Lung (tissue), 17 donors: ENCODE measurements at places on chromosomes 12 and 14. TPM values are rescaled to one million over a fixed set of nuclear protein-coding genes. Genes with fewer than 3 reads are reported as not detected.

Gene HCAR1
- 0.37 TPM for polyA plus RNA-seq

DNA sequence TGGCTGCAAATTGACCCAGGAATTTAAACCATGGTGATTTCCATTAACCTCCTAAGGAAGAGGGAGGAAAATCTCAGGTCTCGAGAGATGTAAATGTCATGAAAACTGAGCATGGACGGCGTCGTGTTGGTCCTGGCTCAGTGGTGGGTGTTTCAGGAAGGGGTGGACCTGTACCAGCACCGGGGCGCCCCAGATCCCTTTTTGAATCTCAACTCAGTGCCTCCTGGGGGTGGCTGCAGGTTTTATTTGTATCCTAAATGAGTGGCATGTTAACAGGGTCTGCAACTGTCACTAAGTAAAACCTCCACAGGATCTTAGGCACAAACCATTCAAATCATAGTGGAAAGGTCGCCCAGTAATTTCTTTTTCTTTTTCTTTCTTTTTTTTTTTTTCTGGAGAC is 101.3 kb downstream of the ASCL4 start:
- DNase-seq = no peak

Gene HCAR2
- 31.4 TPM for polyA plus RNA-seq

Gene ARHGEF40
- 13.1 TPM for polyA plus RNA-seq

- DNase-seq = no peak
Measured at GRCh38 chr12:111788178-111788654, 21.5 kb downstream of the ALDH2 start.

DNA sequence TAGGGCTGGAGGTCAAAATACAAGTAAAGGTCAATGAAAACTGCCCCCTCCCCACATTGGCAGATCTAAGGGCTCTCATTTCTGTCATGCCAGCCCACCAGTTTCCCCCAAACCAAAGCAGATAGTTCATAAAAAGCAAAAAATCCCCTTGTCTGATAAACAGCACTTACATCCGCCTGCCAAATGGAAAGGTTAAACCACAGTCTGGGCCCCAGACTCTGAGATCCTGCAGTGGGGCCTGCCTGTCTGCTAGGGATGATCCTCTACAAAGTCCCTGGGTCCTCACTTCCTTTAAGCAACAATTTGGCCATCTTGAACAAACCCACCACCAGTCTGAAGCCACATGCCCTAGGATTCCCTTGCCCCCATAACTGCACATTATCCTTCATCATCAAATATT is 9.7 kb upstream of the RPS26 start:
- no peak for DNase-seq

GRCh38 chr12:121532503-121533393 is 48.1 kb downstream of the KDM2B start:
- peak; percentile 84 for DNase-seq

GRCh38 chr14:89455412-89455811 is 38.4 kb upstream of the FOXN3 start:
- peak; percentile 27 for DNase-seq

- DNase-seq = no peak
Measured at GRCh38 chr12:74598819-74599218, 61.2 kb downstream of the ATXN7L3B start.

Gene TRPV4
- polyA plus RNA-seq = 1.9 TPM

DNA sequence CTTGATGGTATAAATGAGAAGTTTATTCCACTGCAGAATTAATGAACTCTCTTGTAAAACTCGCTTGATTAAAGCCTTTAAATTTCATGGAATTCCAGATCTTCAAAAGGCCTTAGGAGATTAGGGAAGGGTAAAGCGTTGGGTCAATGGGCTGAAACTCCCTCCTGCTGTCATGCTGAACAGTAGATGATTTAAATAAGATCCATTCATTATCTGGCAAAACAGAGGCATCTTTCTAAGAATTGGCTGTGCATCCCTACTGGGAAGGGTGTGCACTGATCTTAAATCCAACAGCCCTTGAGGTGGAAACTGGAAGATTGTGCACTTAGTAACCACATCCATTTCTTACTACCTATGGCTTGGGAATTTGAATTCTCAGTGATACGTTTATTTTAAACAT is 56.0 kb downstream of the PLCZ1 start:
- DNase-seq = no peak

DNA sequence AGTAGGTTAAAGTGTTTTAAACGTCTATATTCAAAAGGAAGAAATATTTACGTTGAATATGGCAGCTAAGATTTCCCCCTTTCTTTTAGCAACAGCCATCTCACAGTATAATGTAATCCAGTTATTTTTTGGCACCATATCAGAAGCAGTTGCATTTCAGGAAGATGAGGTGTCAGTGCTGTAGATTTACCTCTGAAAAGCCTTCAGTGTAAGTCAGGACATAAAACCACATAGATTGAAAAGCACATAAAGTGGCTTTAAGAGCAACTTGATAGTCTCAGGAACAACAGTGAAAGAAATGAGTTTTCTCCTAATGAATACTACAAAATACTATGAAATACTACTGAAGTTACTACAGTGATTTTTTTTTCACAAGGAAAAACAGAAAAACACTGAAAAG is 6.9 kb downstream of the MLH3 start:
- peak; percentile 88 for DNase-seq

DNA sequence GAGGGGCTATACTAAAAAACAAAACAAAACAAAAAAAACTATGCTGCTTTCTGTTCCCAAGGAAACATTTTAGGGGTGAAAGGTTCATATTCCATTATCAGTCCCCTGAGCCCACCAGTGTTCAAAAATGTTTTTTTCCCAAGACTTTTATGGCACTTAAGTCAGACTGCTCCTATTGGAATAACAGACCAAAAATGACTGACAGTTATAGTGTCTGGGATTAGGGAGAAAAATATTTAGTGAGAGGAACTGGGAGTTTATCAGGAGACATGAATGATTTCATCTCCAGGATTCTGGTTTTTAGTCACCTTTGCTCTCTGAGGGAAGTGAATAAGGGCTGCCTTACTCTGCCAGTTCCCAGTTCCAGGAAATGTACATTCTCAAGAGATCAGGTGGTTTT is 68.0 kb downstream of the PDE3A start:
- no peak for DNase-seq

Gene TAS2R31
- polyA plus RNA-seq = 0.14 TPM

DNA sequence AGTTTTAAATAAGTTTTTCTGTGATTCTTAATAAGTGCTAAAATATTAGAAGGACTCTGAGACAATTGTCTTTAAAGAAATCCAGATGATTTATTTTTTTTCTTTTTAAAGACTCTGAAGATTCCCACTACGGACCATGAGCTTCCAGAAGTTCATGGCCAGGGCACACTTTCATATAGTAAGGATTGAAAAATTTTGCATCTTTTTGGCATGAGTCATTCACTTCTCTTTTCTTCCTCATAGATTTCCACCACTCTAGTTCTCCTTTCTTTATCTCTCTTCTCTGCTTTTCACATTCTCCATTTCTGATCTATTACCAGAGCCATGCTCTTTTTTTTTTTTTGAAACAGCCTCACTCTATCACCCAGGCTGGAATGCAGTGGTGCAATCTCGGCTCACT is 385.8 kb downstream of the FLRT2 start:
- DNase-seq = no peak

Gene GPR137C
- 0.26 TPM for polyA plus RNA-seq

DNA sequence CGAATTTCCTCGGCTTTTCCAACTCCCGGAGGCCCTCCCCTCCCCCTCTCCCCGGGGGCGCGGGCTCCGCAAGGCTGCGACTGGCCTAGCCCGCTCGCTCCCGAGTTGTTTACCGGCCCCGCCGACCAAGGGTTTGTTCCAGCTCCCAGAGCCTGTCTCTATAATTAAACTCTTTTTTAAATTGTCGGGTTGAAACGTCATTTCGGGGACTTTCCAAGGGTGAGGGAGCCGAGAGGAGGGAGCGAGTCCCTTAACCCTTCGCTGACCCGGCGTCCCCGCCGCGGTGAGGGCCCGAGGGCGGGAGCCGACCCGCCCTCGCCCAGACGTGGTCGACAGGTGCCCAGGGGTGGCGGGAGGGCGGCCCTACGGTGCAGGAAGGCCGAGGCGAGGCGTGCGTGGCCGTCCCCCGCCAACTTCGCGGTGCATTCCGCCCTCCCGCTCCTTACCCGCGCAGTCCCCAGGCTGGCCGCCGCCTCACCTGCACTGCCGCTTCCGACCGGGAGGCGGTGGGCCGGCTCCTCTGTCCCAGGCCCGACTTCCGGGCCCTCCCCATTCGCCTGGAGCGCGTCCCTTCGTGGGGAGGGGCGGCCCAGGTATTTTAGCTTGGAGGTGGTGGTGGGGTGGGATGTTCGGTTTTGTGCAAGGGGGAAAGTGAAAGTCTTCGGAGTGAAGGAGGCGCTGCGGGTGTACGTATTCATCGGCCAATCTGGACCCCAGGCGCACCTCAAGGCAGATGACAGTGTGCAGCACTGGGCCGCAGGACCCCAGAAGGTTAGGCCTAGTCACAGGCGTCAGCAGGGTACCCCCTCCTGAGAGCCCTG is 2.9 kb upstream of the ZFP36L1 start:
- DNase-seq = peak; percentile 90

GRCh38 chr12:17971850-17972249 is 118.1 kb downstream of the RERGL start:
- DNase-seq = no peak
